ENCODE measurements at places on chromosomes 6 and 20.

GRCh38 chr6:90264561-90264960 is 32.1 kb downstream of the BACH2 start:
- no peak for DNase-seq

- DNase-seq, result no peak
Observed at GRCh38 chr20:14902432-14903089, 565.1 kb upstream of the FLRT3 start.

GRCh38 chr20:44038681-44039123 is 124.0 kb downstream of the TOX2 start:
- DNase-seq, result peak; percentile 75

DNA sequence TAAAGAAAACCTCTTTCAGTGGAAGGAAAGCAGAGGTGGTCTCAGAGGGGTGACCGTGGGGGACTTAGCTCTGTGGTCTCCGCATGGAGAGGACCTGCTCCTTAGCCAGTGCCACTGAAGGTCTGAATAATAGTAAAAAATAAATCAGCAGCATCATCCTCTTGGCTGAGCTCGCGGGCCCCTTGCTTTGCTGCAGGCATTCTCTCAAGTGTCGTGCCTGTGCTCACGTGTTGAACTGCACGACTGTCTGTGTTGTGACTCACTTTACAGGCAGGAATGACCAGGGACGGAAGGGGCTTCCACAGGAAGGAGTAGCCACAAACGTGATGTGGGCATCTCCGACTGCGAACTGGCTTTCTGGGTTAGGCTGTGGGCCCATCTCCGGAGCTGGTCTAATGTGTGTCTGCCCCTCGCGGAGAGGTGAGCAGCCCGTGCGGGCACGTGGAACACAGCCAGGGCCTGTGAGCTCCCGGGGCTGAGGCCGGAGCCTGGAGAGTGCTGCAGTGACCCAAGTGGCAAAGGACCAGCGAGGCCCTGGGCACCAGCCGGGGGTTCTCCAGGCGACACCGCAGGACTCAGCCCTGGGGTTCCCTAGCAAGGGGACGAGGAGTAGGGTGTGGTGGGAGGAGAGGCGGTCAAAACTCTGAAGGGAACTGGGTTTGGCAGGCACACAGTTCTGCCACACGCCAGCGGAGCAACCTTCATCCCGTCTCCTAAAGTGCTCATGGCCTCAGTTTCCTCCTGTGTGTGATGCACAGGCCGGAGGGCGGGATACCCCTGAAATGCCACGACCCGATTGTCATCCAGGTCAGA is 89.2 kb downstream of the RAMACL start:
- no peak for DNase-seq

- DNase-seq, result no peak
Observed at GRCh38 chr6:32397252-32397920, 9.6 kb downstream of the BTNL2 start.

GRCh38 chr6:132937466-132937906 is 123.1 kb downstream of the RPS12 start:
- no peak for DNase-seq

DNA sequence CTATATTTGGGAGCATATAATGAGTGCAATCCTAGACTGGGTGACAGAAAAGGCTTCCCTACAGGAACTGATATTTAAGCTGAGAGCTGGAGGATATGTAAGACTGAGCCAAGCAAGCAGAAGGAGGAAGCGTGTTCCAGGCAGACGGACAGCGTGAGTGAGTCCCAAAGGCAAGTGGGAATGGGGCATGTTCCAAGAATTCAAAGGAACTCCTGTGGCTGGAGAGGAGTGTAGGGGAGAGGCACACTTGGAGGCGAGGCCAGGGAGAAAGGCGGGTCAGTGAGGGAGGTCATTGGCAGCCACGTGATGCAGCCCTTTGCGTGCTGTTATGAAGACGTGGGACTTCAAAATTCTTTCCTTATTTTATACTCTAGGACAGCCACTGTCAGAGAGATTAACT is 27.9 kb upstream of the SGK1 start:
- no peak for DNase-seq

- no peak for DNase-seq
Observed at GRCh38 chr20:33282991-33283555, at the start of gene BPIFB1. BPIFB1 (plus strand) TSS chr20:33283214; CDS start chr20:33286074, 2,860 bp downstream.

- no peak for DNase-seq
Observed at GRCh38 chr20:42961771-42962170, 227.9 kb downstream of the PTPRT start.

DNA sequence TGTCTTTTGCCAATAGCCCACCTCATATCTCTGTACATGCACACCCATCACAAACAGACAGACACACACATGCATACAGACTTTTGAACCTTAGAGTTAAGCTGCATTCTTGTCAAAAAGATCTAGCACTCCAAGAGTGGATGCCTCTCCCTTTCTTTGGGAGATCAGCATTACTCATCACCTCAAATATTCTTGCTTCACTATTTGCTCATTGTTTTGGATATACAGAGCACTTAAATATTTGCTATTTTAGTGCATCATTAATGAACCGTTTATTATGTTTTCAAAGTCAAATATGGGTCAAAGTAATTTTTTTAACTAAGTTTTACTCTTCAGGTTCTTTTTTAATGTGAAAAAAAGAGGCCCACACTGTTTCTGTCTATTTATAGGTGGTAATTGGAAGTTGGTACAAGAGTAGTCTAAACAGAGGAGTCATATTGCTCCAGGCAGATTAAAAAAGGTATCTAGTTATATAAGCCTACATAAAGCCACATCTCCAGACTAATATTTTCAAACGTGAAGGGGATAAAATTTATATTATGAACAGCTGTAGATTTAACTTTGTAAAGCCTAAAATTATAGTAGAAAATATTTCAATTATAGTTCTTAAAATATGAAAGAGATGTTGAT is 102.6 kb downstream of the FLRT3 start:
- DNase-seq, result no peak

- no peak for DNase-seq
Observed at GRCh38 chr20:10221021-10221420, 2.4 kb downstream of the SNAP25 start.

DNA sequence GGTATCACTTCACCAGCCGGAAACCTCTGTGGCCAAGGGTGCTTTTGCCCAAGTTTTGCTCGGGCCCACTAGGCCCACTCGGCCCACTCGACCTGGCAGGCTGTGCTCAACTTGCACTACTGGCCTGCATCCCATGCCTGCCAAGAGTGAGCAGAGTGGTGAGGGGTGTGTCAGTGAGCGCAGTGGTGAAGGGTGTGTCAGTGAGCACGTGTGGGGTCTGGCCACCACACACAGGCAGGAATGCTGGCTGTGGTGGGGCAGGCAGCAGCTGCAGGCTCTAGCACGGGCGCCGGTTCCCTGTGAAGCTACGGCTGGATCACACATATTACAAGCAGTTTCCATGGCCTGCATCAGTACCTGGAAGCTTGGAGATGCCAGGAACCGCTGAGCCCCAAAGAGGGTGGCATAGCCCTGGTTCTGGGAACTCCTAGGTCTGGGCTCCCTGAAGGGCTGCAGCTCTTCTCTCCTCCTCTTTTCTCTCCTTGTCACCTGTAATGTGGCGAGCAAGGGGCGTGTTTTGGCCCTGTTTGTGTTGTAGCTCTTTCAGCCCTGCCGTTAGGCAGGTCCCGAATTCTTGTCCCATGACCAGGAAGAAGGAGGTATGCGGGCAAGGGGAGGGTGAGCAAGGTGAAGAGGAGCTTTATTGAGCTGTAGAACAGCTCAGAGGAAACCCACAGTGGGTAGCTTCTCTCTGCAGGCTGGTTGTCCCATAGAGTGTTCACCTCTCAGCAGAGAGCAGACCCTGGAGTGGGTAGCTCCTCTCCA is 51.0 kb upstream of the CLDN20 start:
- no peak for DNase-seq

GRCh38 chr6:69796073-69796641 is 653 bp downstream of the LMBRD1 start:
- peak; percentile 45 for DNase-seq

DNA sequence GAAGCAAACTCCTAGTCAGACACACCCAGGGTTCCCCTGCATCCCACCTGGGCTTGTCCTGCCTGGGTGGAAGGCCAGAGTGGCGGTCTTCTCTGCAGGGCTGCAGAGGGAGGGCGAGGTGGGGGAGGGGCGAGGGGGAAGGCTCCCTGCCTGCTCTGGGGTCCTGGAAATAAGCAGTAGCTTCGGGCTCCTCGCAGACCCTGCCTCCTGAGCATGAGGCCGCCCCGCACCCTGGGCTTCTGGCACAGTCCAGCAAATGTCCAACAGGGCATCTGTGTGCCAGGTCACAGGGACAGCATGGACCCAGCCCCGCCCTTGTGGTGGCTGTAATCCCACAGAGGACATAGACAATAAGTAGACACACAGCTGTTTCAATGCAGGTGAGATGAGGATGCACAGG is 193.8 kb downstream of the TAF4 start:
- no peak for DNase-seq

All from RWPE2 (cell line).